ENCODE measurements at places on chromosomes 12 and 14. TPM values are rescaled to one million over a fixed set of nuclear protein-coding genes. Genes with fewer than 3 reads are reported as not detected.

DNA sequence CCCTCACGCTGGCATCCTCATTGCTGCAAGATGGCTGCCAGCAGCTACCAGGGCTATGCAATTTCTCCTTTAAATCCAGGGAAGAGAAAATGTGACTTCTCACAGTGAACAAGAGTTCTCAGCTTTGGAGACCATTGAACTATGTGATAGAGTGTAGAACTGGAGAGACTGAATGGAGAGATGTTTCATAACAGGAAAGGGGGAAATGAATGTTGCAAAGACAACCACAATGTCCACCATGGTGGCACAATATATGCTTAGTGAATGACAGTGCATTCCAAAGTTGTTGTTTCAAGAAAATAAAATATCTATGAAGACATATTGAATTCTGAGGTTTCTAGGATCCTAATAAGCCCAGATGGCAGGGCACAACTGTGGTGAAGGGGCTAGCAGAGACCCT is 13.2 kb upstream of the COCH start:
- no peak for DNase-seq

- DNase-seq = no peak
These were observed 10.7 kb downstream of the CCDC63 start for GRCh38 chr12:110857528-110857927.

DNA sequence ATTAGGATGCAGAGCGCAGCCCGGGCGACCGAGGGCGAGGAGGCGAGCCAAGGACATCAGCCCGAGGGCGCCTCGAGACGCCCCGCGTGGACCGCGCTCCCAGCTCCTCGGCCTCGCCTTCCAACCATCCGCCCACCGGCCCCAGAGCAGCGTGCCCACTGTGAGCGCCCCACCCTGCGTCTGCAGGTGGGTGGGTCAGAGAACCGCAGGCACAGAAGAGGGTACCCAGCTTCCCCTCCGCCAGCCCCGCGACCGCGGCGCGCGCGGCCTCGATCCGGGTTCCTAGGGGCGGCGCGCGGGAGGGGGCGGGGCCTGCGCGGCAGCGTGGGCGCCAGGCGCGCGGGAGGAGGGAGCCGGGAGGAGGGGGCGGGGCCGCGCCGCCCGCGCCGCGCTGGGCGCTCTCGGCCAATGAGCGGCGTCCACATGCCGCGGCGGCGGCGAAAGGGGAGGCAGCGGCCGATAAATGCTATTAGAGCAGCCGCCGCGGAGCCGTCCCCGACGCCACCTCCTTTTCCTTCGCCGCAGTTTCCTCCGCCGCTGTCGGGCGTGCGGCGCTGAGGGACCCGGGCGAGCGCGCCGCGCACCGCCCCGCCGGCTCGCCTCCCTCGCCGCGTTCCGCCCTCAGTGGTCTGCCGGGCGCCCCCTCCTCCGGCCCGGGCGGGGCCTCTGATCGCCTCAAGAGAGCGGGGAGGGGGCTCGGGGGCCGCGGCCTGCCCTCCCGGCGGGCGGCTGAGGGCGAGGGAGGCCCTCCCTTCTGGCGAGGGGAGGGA is at the start of gene ATP2A2:
TSS of gene ATP2A2 (plus strand) at position 469 of the 770 bp plus-strand sequence. CDS start 543 bp downstream, outside the sequence.
- DNase-seq = peak; percentile 81

GRCh38 chr14:91145391-91146160 is 31.7 kb downstream of the DGLUCY start:
- no peak for DNase-seq

DNA sequence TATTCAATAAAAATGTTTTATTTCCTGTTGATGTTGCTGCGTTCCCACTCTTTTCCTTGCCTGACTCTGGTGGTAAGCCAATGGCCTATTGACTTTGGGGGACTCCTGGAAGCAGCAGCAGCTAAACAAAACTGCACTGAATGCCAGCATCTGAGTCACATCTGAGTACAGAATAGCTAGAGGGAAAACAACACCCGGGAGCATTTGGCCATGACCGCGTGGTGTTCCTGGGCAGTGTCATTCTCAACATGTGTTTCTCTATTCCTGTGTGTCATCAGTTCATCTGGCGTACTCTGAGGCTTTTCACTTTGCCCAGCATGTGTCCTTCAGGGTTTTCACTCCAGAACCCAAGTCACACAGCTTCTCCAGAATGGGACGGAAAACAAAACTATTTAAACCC is 238.8 kb downstream of the PAWR start:
- peak; percentile 13 for DNase-seq

- DNase-seq = no peak
These were observed 82.9 kb downstream of the CCDC60 start for GRCh38 chr12:119417440-119417839.

- DNase-seq = no peak
These were observed 46.6 kb upstream of the VPS33A start for GRCh38 chr12:122312926-122313325.

- no peak for DNase-seq
These were observed at the start of gene CCDC197 for GRCh38 chr14:93997082-93997481. Gene CCDC197 (plus strand): TSS chr14:93997301. CDS start chr14:93998132, 831 bp downstream.

DNA sequence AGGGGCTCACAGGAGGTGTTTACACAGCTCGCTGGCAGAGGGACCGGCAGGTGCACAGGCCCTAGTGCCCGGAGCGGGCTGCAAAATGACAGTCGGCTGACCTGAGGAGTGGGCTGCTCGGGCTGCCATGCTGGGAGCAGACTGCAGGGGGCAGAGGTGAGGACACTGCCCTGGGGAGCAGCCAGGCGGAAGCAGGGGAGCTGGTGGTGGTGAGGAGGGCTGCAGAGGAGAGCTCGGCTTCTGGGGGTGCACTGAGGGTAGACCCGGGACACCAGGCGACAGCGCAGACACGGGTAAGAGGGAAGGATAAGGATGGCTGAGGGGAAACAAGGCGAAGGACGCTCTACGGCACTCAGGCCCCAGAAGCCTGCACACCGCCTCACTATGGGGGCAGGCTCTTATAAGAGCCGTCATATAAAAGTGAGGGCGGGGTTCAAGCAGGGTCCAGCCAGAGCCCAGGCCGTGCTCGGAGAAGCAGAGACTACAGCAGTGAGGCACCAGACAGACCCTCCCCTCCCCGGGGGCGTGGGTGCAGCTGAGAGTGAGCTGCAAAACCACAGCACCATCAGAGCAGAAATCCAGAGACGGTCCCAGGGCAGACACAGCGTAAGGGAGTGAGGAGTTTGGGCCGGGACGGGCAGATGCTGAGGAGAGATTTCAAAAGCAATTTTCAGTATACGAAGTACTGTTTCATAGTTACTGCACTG is 62.5 kb downstream of the CCDC88C start:
- DNase-seq = no peak

- DNase-seq = no peak
These were observed 4.0 kb upstream of the SLC22A17 start for GRCh38 chr14:23356662-23357061.

- DNase-seq = no peak
These were observed 536.5 kb downstream of the RPS29 start for GRCh38 chr14:49049711-49050110.

- DNase-seq = no peak
These were observed 22.9 kb downstream of the SOCS2 start for GRCh38 chr12:93595351-93595750.

GRCh38 chr12:41743835-41744234 is 400.8 kb downstream of the GXYLT1 start:
- DNase-seq = no peak

- no peak for DNase-seq
These were observed 1.3 kb downstream of the A2ML1 start for GRCh38 chr12:8823565-8824300.

DNA sequence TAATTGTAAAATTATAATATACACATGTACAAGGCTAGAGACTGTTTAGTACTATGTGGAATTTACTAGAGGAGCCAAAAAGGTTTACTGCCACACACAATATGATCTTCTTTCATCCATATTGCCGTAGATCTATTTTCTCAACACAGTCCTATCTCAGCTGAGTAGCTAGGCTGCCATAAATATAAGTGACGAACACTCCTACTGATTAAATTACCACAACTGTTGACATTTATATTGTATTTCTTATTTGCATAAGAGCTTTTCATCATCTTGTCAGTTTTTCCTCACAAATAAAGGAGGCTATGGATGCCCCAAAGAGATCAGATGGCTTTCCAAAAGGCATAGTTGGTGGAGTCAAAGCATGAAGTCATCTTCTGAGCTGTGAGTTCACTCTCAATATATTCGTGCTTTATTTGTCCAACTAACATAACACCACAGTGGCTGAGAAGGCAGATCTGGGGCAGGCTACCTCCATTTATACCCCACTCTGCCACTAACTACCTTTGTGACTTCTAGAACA is 78.6 kb downstream of the CCDC59 start:
- DNase-seq = no peak

The LHX5 gene
- not detected for total RNA-seq

The TESPA1 gene
- total RNA-seq = not detected

The NUAK1 gene
- 40.6 TPM for total RNA-seq

The TSPAN11 gene
- total RNA-seq = 4.8 TPM

The BDKRB2 gene
- 0.16 TPM for total RNA-seq

The ARHGDIB gene
- total RNA-seq = 5.8 TPM

The DLGAP5 gene
- 4.5 TPM for total RNA-seq

The SMARCD1 gene
- 49.3 TPM for total RNA-seq

The B4GALNT3 gene
- 2.2 TPM for total RNA-seq
